Mesothelial cell of epicardium (in vitro differentiated cells): ENCODE measurements at places on chromosomes 3 and 15. TPM values are rescaled to one million over a fixed set of nuclear protein-coding genes. Genes with fewer than 3 reads are reported as not detected.

DNA sequence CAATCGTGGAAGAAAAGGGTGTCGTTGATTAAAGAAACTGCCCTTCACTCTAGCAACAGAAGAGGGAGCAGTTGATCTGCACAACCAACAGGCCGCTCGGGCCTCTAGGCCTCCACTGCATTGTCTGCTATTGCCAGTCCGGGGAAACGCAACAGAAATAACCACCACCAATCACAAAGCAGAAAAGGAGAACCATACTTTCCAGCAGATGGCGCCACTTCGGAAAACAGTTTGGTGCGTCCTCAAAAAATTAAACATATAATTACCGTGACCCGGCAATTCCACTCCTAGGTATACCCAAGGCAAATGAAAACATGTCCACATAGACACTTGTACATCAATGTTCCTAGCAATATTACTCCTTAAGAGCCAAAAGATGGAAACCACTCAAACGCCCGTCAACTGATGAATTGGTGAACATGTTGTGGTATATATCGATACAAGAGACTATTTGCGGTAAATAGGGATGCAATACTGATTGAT is 154.1 kb downstream of the TJP1 start:
- H3K4me1 ChIP-seq: peaks cover 18% of the 10 kb centered on the region
- H3K36me3 ChIP-seq: no peaks in the 10 kb centered on the region
- DNase-seq: peak; percentile 56
- H3K4me3 ChIP-seq: no peak overlapping the region
- H3K27ac ChIP-seq: no peak overlapping the region

DNA sequence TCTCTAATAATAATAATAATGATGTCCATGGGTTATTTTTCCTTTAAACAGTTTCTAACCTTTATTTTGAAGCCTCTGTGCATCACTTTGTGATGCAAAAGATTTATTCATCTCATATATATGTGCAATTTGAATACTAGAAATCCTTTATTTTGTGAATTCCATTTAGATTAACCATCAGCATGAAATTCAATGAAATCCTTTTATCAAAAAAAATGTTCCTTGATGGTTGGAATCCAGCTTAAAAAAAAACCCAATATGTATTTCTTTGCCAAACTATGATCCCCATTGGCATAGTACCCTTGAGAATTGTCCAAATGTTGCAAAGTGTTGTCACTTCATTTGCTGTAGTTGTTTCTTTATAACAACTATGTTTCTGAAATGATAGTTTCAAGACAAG is 7.4 kb downstream of the TBC1D23 start:
- H3K4me1 ChIP-seq: peaks cover 9% of the 10 kb centered on the region
- H3K27me3 ChIP-seq: no peaks in the 10 kb centered on the region
- no peaks in the 10 kb centered on the region for H3K36me3 ChIP-seq
- no peak overlapping the region for H3K4me3 ChIP-seq
- DNase-seq: no peak

- H3K27me3 ChIP-seq: peaks cover 8% of the 10 kb centered on the region
- no peak overlapping the region for H3K4me3 ChIP-seq
- peaks cover 1% of the 10 kb centered on the region for H3K36me3 ChIP-seq
- DNase-seq: no peak
Measured at GRCh38 chr3:72278349-72279067, 493.6 kb upstream of the PROK2 start.

DNA sequence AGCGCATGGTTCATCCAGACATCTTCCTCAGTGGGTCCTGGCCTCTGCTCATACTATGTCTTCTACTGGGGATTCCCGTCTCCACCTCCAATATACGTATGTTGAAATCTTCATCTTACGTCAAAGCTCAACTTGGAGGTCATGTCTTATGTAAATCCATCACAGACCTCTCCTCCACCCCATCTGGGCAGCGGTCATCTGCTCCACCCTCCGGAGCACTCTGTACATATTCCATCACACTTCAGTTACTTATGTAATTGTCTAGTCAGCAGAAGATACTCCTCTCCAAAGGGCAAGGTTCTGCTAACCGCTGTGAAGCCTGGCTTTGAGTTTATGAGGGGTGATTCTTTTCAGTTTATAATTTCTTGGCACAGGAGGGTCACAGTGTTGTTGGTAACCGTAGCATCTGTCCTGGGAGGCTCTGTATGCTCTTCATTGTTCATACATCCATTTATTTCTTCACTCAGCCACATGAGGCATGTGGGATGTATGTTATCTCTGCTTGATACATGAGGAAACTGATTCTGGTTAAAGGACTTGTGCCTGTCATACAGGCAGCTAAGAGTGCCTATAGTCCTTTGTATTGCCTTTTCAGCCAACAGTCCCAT is 22.1 kb downstream of the MAP2K1 start:
- H3K4me3 ChIP-seq: no peak overlapping the region
- peaks cover 12% of the 10 kb centered on the region for H3K4me1 ChIP-seq
- no peaks in the 10 kb centered on the region for H3K27me3 ChIP-seq
- DNase-seq: no peak
- H3K27ac ChIP-seq: no peak overlapping the region

DNA sequence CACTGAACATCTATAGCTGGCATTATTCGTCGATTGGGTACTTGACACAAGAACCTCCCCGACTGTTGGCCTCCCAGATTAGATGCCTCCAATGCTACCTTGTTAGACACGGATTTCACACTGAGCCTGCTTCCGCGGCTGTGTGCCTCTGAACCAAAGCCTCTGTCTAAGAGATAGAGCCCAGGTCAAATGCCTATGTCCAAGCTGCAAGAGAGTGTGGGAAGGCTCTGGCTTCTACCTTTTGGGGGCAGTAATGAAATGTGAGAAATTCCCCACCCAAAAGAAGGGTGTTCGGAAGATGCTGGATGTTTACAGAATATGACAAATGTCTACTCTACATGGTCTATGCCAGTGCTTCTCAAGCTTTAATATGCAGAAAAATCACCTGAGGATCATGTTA is 2.0 kb upstream of the RPUSD2 start:
- no peaks in the 10 kb centered on the region for H3K36me3 ChIP-seq
- H3K27ac ChIP-seq: no peak overlapping the region
- DNase-seq: no peak
- H3K27me3 ChIP-seq: no peaks in the 10 kb centered on the region

GRCh38 chr15:74250266-74250665 is 14.1 kb downstream of the CCDC33 start:
- no peak for DNase-seq
- peaks cover 61% of the 10 kb centered on the region for H3K27me3 ChIP-seq
- no peak overlapping the region for H3K27ac ChIP-seq
- no peaks in the 10 kb centered on the region for H3K36me3 ChIP-seq

GRCh38 chr3:23183731-23184130 is 19.4 kb upstream of the UBE2E2 start:
- no peaks in the 10 kb centered on the region for H3K36me3 ChIP-seq
- H3K27ac ChIP-seq: no peak overlapping the region
- no peak overlapping the region for H3K4me3 ChIP-seq
- no peaks in the 10 kb centered on the region for H3K4me1 ChIP-seq
- DNase-seq: no peak

GRCh38 chr15:48671103-48672022 is 25.9 kb upstream of the FBN1 start:
- H3K27me3 ChIP-seq: no peaks in the 10 kb centered on the region
- H3K27ac ChIP-seq: no peak overlapping the region
- H3K36me3 ChIP-seq: no peaks in the 10 kb centered on the region
- no peaks in the 10 kb centered on the region for H3K4me1 ChIP-seq
- no peak overlapping the region for H3K4me3 ChIP-seq
- DNase-seq: no peak

DNA sequence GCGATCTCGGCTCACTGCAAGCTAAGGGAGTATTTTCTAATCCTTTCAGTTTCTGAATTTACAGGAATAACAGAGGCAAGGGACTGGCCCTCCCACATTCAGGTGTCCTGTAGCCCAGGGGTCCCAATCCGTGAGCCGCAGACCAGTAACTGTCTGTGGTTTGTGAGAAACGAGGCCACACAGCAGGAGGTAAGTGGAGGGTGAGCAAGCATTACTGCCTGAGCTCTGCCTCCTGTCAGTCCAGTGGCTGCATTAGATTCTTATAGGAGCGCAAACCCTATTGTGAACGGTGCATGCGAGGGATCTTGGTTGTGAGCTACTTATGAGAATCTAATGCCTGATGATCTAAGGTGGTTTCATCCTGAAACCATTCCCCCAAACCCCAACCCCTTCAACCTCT is 5.0 kb upstream of the IL17RC start:
- H3K36me3 ChIP-seq: peaks cover 8% of the 10 kb centered on the region
- peaks cover 12% of the 10 kb centered on the region for H3K4me1 ChIP-seq
- H3K27me3 ChIP-seq: no peaks in the 10 kb centered on the region

GRCh38 chr3:155370198-155370597 is 76.7 kb upstream of the STRIT1 start:
- no peaks in the 10 kb centered on the region for H3K4me1 ChIP-seq
- no peaks in the 10 kb centered on the region for H3K27me3 ChIP-seq
- no peaks in the 10 kb centered on the region for H3K36me3 ChIP-seq
- DNase-seq: no peak
- no peak overlapping the region for H3K4me3 ChIP-seq

DNA sequence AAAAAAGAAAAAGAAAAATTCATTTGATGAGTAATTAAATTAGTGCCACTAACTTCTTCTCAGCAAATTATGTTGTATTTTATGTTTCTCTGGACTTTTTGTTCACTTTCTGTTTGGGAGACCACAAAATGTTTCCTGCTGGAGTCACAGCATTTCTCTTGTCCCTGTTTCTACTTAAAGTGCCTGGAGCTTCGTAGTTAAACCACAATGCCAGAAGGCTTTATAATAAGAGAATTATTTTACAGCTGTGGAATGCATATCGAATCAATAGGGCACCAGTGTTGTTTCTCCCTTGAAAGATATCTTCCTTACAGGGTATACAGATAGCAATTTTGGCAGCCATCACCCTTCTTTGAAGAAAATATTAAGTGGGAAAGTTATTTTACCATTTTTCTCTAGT is 3.2 kb downstream of the DTWD1 start:
- no peak overlapping the region for H3K4me3 ChIP-seq
- H3K27me3 ChIP-seq: no peaks in the 10 kb centered on the region
- DNase-seq: no peak
- H3K36me3 ChIP-seq: peaks cover 24% of the 10 kb centered on the region
- peaks cover 37% of the 10 kb centered on the region for H3K4me1 ChIP-seq

DNA sequence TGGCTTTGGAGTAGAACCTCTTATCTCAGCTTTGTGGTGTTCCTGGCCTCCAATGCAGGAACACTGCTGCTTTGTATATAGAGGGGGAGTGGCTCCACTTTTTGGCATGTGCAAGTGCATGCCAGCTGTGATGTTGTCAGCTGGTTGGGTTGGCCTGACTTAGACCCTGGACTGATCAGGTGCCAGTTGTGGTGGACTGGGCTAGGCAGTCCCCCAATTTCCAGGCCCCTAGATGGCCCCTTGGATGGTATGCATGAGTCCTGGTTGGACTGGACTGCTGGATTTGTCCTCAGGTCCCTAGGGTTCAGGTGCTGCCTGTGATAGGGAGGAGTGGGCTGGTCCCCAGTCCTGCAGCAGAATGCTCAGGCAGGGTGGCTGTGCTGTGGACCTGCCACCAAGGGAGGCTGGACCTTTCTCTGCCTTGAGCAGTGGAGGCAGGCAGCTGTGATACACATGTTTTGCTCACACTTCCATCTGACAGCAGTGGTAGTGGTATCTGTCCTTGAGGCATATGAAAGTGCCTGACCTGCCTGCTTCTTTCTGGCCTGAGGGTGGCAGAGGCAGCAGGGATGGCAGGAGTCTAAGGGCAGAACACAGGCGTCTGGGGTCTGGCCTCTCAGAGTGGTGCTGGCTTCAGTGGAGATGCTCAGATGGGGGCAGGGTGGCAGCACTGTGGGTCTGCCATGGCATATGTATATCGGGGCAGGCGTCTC is 74.8 kb downstream of the STXBP5L start:
- H3K4me3 ChIP-seq: no peak overlapping the region
- H3K27me3 ChIP-seq: no peaks in the 10 kb centered on the region
- DNase-seq: no peak
- H3K4me1 ChIP-seq: no peaks in the 10 kb centered on the region
- no peak overlapping the region for H3K27ac ChIP-seq

DNA sequence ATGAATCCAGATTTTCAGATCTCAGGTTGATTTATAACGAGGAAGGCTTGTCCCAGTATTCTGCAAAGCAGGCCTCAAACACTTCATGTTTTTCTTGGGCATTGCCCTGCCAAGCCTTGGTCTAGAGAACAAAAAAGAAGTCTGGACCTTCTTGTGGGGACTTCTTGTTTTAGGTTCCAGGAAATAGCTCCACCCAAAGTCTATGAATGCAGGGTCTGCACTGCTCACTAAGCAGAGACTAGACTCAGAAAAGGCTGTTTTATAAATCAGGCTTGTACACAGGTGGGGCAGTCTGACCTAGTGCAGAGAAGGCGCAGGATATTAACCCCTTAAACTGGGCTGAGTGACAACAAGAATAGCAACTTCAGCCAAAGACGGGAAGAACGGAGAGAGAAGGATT is 44.3 kb downstream of the GLB1 start:
- H3K27me3 ChIP-seq: no peaks in the 10 kb centered on the region
- peaks cover 46% of the 10 kb centered on the region for H3K36me3 ChIP-seq
- no peak for DNase-seq
- no peaks in the 10 kb centered on the region for H3K4me1 ChIP-seq
- H3K4me3 ChIP-seq: no peak overlapping the region

DNA sequence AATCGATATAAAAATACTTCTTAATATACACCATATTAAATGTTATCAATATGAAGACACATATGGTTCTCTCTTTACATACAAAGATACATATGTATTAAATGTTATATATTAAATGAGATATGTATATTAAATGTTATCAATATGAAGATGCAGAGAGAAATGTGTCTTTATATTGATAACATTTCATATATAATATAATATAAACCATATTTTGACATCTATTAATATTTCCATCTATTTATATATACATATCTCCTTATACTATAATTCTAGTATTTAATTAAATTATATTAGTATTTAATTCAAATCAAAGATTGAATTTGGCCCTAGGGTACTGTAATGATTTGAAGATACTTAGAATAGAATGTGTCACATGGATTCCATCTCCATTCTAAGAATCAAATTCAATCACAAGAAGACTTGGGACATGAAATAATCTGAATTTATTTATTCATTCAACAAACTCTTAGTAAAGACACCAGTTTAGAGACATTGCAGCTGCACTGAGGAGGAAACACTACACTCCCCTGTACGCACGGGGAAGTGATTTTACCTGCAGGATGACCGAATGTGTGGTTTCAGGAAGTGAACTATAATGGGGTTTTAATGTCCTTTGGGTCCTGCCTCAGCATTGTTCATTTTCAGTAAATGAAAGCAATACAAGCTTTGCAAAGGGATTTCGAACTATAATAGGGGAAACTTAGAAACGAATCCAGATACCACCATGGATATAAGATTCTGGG is 365.1 kb downstream of the MECOM start:
- no peak overlapping the region for H3K27ac ChIP-seq
- no peaks in the 10 kb centered on the region for H3K36me3 ChIP-seq
- no peak overlapping the region for H3K4me3 ChIP-seq
- DNase-seq: no peak
- H3K4me1 ChIP-seq: peaks cover 38% of the 10 kb centered on the region

A4GNT gene
- total RNA-seq: not detected in 3 replicates

TNFSF10 gene
- 1.2 to 2.3 TPM (median 1.7 TPM) in 3 replicates for total RNA-seq

ZNF80 gene
- 0.16 TPM in 1 of 3 replicates, not detected in the others for total RNA-seq

RLBP1 gene
- total RNA-seq: not detected in 3 replicates

ALPK3 gene
- 29.7 to 31.3 TPM (median 30.5 TPM) in 3 replicates for total RNA-seq

CPLX3 gene
- total RNA-seq: 0.14 TPM in 1 of 3 replicates, not detected in the others

TJP1 gene
- 147 to 159 TPM (median 154 TPM) in 3 replicates for total RNA-seq
